Nephron progenitor cell (in vitro differentiated cells): ENCODE measurements at places on chromosomes 5 and 9.
A peak's percentile ranks its signal among the peaks of the same experiment; 100 is the strongest.

GRCh38 chr5:143045062-143045461, 274.9 kb downstream of the ARHGAP26 start:
- DNase-seq: no peak

GRCh38 chr5:124725040-124725434, 21.4 kb downstream of the ZNF608 start:
- DNase-seq: no peak

- peak; percentile 53 for DNase-seq
Observed at GRCh38 chr9:129584136-129584535, 36.8 kb downstream of the C9orf50 start.

GRCh38 chr5:151772029-151772845, 483 bp downstream of the G3BP1 start:
- DNase-seq: peak; percentile 50

DNA sequence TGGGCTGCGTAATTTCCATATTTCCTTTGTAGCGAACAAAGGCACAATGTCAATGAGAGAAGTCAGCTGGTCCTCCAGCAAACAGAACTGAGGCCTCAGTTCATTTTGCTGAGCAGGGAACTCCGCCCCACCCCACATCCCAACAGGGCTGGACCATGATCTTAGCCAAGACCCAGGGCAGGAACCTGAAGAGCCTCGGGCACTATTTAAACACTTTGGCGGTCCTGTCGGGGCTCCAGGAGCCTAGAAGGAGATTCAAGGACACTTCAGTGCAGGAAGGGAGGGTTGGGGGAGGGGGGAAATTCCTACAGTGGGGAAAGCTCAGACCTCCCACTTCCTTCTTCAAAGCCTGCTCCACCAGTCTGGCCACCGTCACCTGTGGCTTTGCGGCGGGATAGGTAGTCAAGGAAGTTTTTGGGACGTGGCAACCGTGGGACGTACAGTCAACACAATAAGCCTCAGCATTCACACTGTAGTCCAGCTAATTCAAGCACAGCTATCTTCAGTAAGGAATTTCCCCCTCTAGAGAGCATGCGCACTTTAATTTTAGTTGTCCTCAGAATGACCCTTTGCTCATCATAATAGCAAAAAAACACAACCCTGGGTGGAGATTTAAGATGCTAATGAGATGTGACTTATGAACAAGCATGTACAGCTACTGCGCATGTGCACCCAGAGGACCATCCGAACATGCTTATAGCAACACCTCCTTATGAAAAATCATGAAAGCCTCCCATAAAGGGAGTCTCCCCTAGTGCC, 30.9 kb downstream of the S1PR3 start:
- no peak for DNase-seq

- DNase-seq: peak; percentile 51
Observed at GRCh38 chr9:1018121-1018520, 32.0 kb upstream of the DMRT2 start.

DNA sequence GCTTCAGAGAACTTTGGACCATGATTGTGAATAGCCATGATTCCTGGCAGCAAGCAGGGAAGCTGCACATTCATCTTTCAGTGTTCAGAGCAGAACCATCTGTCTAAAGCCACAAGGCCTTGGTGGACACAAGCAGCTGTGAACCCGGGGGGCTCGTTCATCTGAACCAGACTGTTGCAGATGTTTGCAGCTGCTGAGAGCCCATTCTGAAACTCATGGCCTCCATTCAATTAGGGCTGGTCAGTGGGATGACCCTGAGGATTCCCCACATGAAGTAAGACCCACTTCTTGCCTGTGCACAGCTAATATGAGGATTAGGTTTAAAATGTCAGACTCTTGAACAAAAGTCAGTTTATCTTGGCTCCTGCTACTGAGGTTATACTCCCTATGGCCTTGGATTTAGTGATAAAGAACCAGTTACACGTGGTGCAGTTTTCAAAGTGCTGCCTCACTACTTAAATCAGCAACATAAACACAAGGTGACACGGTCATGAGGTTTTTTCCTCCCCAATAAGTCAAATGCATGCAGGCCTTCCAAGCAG, 109.8 kb upstream of the IFNK start:
- DNase-seq: no peak

GRCh38 chr5:79513308-79513703, 628 bp downstream of the HOMER1 start:
- DNase-seq: peak; percentile 64

- DNase-seq: no peak
Observed at GRCh38 chr9:118711843-118712242, 657.4 kb downstream of the BRINP1 start.

DNA sequence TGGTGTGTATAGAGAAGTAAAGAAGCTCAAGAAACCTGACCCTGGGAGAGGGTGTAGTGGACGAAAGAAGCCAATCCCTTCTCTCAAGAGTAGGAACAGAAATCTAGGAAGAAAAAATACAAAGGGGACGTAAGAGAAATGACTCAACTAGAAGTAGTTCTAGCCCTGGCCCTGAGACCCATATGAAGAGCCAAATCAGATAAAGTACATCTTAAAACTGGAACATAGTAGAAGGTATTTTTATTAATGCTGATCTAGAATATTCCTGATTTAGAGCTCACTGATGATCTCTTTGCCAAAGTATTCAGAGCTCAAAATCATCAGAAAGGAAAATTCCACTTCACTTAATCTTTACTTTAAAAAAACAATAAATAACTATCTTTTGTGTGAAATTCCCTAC, 184.8 kb downstream of the MLLT3 start:
- DNase-seq: no peak

DNA sequence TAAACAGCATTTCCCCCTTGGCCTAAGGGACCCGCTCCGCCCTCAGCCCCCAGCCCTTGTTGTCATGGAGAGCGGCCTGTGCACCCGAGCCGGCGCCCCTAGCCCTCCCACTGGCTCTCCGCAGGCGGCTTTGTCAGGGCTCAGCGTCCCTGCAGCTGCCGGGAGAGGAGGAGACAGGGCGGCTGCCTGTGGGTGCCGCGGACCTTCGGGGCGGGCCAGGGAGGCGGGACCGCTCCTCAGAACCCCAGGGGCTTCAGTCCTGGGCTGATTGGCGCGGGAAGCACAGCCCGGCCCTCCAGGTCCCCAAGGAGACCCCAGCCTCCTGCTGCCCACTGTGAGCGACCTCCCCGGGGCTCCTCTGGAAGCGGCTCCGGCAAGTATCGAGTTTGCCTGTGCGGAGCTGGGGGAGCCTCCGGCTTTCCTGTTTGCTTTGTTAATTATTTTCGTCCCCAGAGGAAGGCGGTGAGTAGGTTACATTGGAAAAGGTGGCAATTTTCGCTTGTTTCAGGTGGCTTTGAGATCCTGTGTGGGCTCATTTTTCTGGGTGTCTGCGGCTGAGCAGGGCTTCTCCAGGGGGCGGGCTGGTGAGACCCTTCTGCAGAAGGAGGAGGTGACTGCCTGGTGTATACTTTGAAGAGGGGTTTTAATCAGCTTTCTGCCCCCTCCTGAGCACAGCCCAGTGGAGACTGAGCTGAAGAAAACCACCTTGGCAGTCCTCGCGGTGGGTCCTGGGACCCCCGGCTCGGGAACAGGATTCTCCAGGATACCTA, at the start of gene FGD3:
Gene FGD3, plus strand, starts transcription at position 256 of the 770 bp plus-strand sequence. CDS start 28,734 bp downstream, outside the sequence.
- peak; percentile 72 for DNase-seq

DNA sequence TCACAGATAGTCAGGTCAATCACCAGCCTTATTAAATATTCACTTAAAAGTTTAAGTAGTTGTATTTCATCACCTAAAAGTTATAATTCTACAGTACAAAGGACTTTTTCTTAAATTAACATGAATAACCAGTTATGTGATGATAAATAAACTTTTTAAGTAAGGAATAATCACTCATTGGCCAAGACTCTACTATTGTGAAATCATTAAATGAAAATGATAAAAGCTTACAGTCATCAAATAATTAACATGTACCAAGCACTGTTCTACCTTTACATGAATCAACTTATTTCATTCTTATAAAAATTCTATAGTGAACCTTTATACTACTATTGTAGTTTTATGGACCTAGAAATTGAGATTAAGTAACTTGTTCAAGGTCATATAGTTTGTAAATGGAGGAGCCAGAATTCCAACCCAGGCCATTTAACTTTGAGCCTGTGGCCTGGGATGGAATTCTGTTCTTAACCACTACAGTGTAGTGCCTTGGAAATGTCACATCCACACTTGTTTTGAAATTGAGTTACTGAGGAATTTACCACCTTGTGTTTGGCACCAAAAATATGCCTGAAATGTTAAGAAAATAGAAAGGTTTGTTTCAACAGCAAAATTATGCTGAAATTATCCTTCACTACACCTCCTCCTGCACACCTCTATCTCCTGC, 32.8 kb upstream of the MSANTD3 start:
- DNase-seq: no peak

DNA sequence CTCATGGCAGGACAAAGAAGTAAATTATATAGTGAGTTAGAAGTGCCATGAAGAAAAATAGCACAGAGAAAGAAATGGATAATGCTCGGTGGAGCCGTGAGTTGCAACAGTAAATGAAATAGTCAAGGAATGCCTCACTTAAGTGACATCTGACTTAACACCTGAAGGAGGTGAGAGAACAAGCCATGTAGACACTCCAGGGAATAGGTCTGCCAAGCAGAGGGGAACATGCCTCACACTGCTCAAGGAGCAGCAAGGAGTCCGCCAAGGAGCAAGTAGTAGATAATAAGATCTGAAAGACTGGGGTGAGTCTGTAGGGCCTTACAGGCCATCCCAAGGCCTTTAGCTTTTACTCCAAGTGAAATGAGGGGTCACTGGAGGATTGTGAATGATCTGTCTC, 21.8 kb downstream of the MAPKAP1 start:
- DNase-seq: no peak

GRCh38 chr9:93302586-93303257, 118.8 kb downstream of the WNK2 start:
- DNase-seq: peak; percentile 52

DNA sequence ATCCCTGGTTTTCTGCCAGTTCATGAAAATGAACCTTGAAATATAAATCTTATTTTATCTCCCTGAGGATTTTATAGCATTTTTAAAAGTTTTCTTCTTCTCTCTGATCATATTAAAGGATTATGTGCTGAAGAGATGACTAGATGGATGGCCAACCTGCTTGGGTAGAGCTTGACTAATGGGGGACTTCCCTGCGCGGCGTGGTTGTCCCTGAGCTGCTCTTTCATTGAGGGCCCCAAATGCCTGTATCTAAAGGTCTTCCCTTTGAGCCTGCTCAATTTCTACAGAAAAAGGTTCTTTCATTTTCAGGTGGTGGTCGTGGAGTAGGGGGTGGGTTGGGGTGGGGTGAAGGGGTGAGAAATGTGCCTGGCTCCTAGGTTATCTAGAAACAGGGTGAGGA, 20.5 kb upstream of the CDKN2AIPNL start:
- DNase-seq: no peak

- no peak for DNase-seq
Observed at GRCh38 chr9:124079176-124079925, 67.8 kb downstream of the LHX2 start.

DNA sequence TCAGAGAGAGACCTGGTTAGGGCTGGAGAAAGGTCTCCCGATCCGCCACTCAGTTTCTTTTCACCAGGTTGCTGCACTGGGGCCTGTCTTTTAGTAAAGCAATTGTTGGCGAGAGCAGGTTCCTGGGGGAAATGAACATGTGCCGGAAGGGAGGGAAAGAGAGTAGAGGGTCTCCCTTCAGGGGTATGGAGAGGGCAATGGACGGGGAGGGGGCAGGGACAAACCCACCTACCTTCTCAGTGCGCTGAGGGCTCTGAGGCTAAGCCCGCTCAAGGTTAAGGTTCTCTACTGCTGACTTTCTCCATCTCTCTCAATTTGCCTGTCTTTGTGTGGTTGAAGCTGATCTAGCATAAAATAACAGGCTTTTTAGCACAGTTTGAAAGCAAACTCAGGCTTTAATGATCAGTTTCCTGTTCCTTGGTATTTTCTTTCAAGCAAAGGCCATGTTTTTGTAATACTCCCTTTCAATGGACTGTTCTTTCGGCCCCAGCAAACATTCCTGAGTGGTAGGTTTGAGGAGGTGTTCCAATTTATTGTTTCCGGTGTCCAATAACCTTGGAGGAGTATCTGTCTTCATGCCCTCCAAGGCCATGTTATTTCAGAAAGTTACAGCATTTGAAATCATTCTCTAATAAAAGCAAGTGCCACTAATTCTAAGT, 25.5 kb upstream of the TRAF1 start:
- no peak for DNase-seq

DNA sequence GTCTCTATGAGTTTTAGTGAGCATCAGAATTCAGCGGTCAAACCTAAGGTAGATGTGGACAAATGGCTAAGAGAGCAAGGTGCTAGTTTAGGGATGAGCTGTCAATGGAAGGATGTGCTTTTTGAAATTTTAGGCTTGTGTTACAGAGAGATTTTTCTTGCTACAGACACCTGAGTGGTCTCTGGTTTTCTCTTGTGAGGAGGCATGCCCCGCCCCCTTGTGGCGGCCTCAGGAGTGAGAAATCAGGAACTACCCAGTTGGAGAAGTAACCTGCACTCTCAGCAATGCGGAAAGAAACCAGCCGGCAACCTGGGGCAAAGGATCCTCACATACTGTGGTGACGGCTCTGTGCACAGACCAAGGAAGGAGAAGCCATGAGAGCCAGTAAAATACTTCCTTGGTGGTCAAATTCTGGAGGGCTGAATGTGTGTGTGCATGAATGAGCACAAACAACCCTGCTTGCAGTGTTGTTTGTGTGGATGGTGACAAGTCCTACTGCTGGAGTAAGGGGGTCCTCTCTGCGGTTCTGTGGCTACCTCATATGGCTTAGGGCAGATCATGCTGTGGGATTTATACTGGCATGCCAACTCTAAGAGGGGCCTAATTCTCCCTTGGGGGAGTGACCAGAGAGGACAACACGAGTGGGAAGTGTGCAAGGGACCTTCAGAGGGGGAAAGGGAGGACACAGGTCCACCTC, 16.7 kb upstream of the HSD17B4 start:
- DNase-seq: peak; percentile 55

DNA sequence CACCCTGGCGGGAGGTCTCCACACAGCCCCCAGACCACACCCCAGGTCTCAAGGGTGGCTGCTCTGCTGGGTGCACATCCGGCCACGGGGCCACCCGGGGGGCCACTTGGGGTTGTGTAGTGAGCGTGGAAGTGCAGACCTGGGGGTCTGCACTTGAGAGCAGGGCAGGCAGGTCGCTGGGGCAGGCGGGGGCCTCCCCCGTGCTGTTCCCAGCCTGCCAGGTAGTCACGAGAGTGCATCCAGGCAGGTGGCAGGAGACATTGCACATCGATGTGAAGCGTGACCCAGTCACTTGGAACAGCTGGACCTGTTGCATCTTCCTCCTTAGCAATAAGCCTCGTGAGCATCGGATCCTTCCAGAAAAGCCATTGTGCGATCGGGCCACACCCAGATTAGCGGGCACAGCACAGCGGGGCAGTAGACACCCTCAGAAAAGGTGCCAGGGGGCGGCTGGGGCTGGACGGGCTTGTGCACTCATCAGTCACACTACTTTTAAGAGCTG, 4.8 kb upstream of the ENTPD8 start:
- DNase-seq: no peak

- DNase-seq: no peak
Observed at GRCh38 chr5:52710972-52711596, 76.6 kb upstream of the ITGA1 start.

- no peak for DNase-seq
Observed at GRCh38 chr5:156836846-156837245, 13.2 kb upstream of the PPP1R2B start.

- peak; percentile 5 for DNase-seq
Observed at GRCh38 chr5:120734033-120734432, 269.9 kb downstream of the PRR16 start.

- peak; percentile 38 for DNase-seq
Observed at GRCh38 chr5:141618030-141618803, 583 bp downstream of the DIAPH1 start.
